MCF 10A (cell line): ENCODE measurements at places on chromosomes 16 and 17.

- no peak for DNase-seq
These were observed 1.4 kb upstream of the HS3ST3B1 start for GRCh38 chr17:14299280-14300141.

DNA sequence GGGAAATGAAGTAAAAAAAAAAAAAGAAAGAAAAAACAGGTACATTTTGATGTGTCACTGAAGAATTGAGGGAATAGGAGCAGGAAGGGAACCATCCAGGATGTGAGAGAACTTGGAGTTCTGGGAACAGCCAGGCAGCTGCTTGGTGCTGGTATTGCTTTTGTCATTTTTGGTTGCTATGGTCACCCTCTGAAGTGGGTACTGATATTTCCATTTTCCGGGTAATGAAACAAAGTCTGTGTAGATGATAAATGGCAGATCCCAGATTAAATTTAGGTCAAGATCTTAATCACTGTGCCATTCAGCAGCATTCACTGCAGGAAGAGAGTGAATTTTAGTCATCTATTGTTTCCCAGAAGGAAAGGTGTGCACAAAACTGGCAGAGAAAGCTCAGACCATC is 93.6 kb downstream of the ABCA8 start:
- no peak for DNase-seq

GRCh38 chr17:50596191-50597037 is 35.9 kb downstream of the CACNA1G start:
- DNase-seq, result no peak

DNA sequence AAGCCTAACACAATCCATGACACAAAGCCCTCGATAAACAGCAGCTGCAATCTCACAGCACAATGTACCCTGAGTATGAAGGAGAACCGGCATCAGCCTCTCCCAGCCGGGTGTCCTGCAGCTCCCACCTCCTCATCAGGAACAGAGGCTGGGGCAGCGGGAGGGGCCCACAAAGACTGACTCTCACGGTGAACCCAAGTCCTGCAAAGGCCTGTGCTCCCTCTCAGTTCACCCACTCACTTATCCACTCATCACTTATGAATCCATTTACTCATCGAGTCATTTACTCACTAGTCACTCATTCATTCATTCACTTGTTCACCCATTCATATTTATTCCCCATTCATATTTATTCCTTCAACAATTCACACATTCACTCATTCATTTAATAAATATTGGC is 11.6 kb downstream of the ZNF423 start:
- DNase-seq, result no peak

- DNase-seq, result no peak
These were observed 30.7 kb downstream of the PIMREG start for GRCh38 chr17:6474906-6475305.

- DNase-seq, result peak; percentile 72
These were observed 14.2 kb upstream of the ADGRG3 start for GRCh38 chr16:57653936-57654335.

- DNase-seq, result no peak
These were observed 206.3 kb upstream of the TOM1L1 start for GRCh38 chr17:54694287-54694887.

GRCh38 chr17:6170349-6170748 is 100.2 kb downstream of the WSCD1 start:
- peak; percentile 9 for DNase-seq

DNA sequence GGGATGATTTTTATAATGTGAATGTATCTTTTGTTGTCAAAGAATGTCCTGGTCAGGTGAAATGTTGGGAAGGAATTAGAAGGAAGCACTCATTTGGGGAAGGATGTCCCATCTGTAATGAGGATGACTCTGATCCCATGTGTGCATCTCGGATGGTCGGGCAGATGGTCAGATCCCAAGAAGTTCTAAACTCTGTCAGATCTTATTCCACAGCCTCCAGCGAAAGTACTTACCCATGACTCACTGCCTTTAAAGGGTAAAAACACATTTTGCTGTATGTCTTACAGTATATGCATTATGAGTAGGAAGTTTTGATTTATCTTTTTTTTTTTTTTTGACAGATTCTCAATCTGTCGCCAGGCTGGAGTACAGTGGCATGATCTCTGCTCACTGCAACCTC is 548 bp upstream of the KRTAP4-11 start:
- DNase-seq, result peak; percentile 2

- DNase-seq, result peak; percentile 91
These were observed 4.3 kb downstream of the VAMP2 start for GRCh38 chr17:8158267-8159031.

DNA sequence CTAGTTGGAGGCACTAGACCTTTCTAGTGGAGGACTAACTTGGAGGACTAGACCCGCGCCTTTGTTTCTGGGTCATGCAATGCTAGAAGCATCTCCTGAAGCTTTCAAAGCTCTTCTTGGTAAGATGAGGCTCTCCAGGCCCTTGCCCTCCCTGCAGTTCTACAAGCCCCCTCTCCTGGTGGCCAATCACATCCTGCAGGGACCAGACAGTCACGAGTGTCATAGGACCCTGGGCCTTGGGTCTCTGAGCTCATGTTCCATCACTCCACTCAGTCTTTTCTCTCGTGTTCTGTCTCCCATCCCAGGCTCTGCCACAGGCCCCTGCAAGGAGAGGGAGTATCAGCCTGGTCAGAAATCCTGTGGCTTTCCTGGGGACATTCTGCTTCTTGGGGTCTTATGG is 119.6 kb downstream of the CYLD start:
- no peak for DNase-seq

DNA sequence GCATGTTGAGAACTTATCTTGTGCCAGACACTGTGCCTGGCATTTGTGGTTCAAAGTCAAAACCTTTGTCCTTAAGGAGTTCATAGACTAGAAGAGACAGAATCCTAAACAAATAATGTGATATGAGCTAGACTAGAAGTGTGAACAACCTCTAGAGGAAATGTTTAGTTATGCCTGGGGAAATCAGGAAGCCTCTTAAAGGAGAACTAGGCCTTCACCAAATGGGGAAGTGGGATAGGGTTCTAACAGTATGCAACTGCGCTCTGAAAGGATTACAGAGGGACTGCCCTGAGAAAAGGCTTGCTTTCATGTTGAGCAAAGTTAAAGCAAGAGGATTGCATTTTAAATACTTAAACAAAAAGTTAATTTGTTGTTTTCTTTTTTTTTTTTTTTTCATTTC is 4.9 kb downstream of the RUNDC1 start:
- DNase-seq, result no peak

- no peak for DNase-seq
These were observed 795.7 kb upstream of the SOX9 start for GRCh38 chr17:71325117-71325516.

DNA sequence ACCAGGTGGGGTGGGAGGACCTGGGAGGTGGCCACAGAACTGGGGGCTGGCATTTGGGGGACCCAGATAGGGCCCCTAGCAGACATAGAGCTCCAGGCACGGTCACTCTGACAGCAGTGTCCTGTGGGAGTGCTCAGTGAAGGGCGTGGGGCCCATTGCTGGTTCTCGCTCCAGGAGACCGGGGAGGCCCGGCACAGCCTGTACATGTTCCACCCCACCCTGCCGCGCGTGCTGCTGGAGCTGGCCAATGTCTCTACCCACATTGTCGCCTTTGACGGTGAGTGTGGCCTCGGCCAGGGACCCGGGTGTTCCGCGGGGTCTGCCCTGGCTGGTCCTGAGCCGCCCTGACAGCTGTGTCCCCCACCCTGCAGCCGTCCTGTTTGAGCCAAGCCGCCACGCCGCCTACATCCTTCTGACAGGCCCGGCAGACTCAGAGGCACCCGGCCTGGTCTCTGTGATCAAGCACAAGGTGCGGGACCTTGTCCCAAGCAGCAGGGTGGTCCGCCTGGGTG is 11.2 kb downstream of the RGS11 start:
- DNase-seq, result no peak

DNA sequence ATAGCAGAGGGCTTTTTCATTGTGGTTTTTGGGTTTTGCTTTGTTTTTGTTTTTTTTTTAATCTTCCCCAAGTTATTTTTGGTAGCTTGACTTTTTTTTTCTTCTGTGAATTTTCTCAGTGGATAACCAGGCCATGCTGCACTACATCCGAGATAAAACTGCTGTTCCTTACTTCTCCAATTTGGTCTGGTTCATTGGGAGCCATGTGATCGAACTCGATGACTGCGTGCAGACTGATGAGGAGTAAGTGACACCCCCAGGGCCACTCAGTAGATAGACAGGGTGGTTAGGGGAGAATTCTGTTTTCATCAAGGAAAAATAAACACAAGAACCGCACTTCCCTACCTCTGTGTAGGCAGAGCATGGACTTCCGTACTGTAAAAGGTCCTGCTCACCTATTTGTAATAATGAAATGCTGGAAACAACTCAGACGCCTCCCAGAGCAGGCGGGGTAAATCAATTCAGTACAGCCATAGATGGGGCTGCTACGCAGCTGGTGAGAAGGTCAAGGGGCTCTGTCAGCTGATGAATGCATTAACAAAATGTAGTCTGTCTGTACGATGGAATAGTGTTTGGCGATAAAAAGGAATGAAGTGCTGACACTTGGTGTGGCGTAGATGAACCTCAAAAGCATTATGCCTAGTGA is 28.6 kb downstream of the CLEC16A start:
- DNase-seq, result no peak

DNA sequence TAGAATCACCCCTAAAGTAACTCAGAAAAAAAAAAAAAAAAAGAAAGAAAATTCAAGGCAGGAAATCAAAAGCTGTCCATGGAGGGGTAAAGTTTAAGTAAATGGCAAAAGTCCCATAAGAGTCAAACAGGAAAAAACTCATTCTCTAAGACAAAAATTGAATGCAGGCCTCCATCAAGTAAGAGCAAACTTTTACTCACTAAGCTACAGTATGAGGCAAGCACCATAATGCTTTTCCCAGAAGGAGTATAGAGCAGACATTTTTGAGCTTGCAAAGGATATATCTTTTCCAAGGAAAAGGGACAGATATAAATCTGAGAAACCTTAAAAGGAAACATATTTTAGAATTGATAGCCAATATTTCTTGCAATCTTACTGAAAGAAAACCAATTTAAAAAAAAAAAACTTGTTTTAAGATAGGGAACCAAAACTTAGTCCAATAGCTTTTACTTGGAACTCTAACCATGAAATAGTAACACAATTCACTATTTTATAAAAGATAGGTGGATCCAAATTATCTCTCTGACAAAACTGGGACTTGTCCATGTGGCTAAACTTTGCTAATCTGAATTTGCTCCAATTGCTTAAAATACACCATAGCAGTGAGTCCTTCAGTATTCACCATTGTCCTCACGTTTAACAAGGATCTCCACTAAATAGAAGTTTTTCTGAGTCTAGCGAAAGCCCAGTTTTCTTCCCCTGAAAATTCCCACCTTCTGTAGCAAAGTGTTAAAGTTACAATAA is 99.8 kb downstream of the CDH11 start:
- DNase-seq, result no peak

GRCh38 chr17:64332502-64332901 is 58.2 kb downstream of the PECAM1 start:
- DNase-seq, result peak; percentile 86

- no peak for DNase-seq
These were observed 18.4 kb downstream of the HS3ST6 start for GRCh38 chr16:1899641-1900451.

- no peak for DNase-seq
These were observed 2.0 kb downstream of the CRYM start for GRCh38 chr16:21276090-21276489.

- no peak for DNase-seq
These were observed 72.1 kb downstream of the JPH3 start for GRCh38 chr16:87674419-87674818.

GRCh38 chr17:76367642-76368041 is 13.9 kb upstream of the PRPSAP1 start:
- DNase-seq, result no peak

DNA sequence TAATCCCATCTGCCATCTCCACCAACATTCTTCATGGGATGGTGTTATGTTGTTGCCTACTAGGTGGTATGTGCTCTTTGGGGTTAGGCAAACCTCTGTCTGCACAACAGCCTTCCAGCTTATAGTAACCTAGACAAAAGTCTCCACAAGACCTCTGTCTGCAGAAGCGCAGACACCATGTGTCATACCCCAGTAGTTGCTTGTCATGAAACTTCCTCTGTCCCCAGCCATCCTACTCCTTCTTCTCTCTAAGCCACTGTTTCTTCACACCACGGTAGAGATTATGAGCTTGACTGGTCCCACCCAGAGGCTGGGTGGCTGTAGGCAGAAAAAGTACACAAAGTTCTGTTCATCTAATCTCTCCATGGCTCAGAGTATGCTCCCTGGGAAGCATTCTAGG is 100.3 kb downstream of the MAF start:
- no peak for DNase-seq

GRCh38 chr16:85090181-85090580 is 22.1 kb downstream of the CIBAR2 start:
- no peak for DNase-seq

GRCh38 chr16:50696575-50697420 is 3.4 kb downstream of the NOD2 start:
- DNase-seq, result peak; percentile 97

DNA sequence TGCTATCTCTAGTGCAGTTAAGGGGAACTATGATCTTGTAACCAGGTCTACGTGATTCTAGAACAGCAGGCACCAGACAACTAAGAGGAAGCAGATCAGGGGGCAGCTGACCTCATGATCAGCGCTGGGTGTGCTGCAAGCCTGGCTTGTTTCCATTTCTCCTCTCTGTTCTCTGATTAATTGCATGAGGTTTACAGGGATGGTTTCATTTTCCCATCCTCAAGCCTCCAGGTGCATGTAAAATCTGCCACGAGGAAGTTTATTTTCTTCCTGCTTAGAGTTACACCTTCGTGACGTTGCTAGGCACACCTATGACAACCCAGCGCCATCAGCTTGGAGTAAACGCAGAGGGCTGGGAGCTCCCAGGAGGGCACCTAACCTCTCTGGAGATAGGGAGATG is 4.3 kb upstream of the NUPR1 start:
- DNase-seq, result no peak

DNA sequence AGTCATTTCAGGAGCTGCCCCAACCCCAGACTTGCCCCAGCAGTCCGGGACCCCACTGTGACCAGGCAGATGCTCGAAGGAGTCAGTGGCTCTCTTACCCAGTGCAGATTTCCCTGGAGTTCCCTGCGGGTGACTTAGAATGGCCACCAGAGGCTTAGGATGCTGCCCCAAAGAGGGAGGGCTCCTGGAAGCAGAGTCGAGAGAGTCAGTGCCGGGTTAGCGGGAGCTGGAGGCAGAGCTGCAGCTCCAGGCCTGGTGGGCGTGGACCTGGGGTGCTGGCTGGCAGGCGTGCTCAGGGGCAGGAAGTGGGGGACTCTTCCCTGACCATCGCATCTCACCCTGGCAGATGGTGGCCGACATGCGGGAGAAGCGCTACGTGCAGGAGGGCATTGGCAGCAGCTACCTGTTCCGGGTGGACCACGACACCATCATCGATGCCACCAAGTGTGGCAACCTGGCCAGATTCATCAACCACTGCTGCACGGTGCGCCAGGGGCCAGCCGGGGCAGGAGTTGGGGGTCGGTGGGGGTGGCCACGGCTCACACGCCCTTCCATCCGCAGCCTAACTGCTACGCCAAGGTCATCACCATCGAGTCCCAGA is 1.6 kb upstream of the HSD3B7 start:
- no peak for DNase-seq
